ENCODE measurements at places on chromosomes 12 and 14.

DNA sequence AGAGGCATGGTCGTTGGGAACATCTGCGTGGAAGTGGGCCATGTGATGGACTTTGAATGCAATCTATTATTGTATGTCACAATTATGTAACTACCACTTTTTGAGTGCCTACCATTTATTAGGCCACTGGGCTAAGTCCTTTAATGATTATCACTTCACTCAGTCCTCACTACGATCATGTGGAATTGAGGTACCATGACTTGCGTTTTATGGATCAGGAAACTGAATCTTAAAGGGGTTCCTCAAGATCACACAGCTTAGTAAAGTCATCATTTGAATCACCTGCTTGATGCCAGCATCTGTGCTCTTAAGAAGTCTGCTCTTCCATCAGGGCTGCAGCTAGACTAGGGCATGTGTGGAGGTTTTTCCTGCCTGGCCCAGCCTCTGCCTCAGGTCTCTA lies 136.7 kb downstream of the DAD1 start:
- no peak overlapping the region for H3K27ac ChIP-seq
- H3K4me1 ChIP-seq: peaks cover 14% of the 10 kb centered on the region
- no peak for DNase-seq
- no peak overlapping the region for H3K4me3 ChIP-seq
- peaks cover 11% of the 10 kb centered on the region for H3K27me3 ChIP-seq

- no peak overlapping the region for H3K4me3 ChIP-seq
- H3K27me3 ChIP-seq: no peaks in the 10 kb centered on the region
- no peak for DNase-seq
- no peak overlapping the region for H3K27ac ChIP-seq
- no peaks in the 10 kb centered on the region for H3K4me1 ChIP-seq
Measured at GRCh38 chr12:1297206-1297605, 297.2 kb downstream of the FBXL14 start.

DNA sequence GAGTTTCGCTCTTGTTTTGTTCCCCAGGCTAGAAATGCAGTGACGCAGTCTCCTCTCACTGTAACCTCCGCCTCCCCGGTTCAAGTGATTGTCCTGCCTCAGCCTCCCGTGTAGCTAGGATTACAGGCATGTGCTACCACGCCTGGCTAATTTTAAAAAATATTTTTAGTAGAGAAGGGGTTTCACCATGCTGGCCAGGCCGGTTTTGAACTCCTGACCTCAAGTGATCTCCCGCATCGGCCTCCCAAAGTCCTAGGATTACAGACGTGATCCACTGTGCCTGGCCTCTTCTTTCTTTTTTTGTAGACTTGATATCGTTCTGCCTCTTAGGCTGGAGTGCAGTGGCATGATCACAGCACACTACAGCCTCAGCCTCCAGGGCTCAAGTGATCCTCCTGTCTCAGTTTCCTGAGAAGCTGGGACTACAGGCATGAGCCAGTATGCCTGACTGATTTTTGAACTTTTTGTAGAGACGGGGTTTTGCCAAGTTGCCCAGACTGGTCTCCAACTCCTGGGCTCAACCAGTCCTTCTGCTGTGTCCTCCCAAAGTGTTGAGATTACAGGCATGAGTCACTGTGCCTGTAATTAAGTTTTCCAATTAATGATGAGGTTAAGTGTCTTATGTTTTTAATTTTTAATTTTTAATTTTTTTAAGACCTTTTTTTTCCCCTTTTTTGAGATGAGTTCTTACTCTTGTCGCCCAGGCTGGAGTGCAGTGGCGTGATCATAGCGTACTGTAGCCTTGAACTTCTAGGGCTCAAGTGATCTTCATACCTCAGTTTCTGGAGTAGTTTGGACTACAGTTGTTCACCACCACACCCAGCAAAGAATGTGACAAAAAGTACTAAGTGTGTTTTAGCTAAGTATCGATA lies 10.2 kb downstream of the RCOR1 start:
- H3K4me3 ChIP-seq: no peak overlapping the region
- no peaks in the 10 kb centered on the region for H3K27me3 ChIP-seq
- no peak overlapping the region for H3K27ac ChIP-seq
- peaks cover 39% of the 10 kb centered on the region for H3K4me1 ChIP-seq
- peaks cover 11% of the 10 kb centered on the region for H3K36me3 ChIP-seq

- H3K27ac ChIP-seq: no peak overlapping the region
- peaks cover 36% of the 10 kb centered on the region for H3K36me3 ChIP-seq
- H3K4me3 ChIP-seq: no peak overlapping the region
- DNase-seq: no peak
- no peaks in the 10 kb centered on the region for H3K27me3 ChIP-seq
Measured at GRCh38 chr12:113853491-113853890, 112.6 kb downstream of the RBM19 start.

GRCh38 chr14:30064454-30064853 lies 136.8 kb upstream of the PRKD1 start:
- no peak overlapping the region for H3K27ac ChIP-seq
- H3K4me3 ChIP-seq: no peak overlapping the region
- no peaks in the 10 kb centered on the region for H3K36me3 ChIP-seq
- H3K27me3 ChIP-seq: no peaks in the 10 kb centered on the region

Measured in memory B cell (primary cell).